ENCODE measurements at places on chromosomes 2 and 18.

- no peak for DNase-seq
- H3K4me3 ChIP-seq: 0 out of 2 replicates have a peak overlapping the region, but pooled peaks have one; percentile 8
- no peaks in the 10 kb centered on the region for H3K27me3 ChIP-seq
- peak overlapping the region; percentile 47 for H3K27ac ChIP-seq
- H3K36me3 ChIP-seq: peaks cover 3% of the 10 kb centered on the region
These were observed 2.8 kb downstream of the INPP5D start for GRCh38 chr2:233062946-233063268.

- no peak overlapping the region for H3K27ac ChIP-seq
- no peaks in the 10 kb centered on the region for H3K36me3 ChIP-seq
- no peaks in the 10 kb centered on the region for H3K4me1 ChIP-seq
- DNase-seq: no peak
- H3K4me3 ChIP-seq: no peak overlapping the region
These were observed 44.1 kb upstream of the TTC39C start for GRCh38 chr18:23970161-23971096.

DNA sequence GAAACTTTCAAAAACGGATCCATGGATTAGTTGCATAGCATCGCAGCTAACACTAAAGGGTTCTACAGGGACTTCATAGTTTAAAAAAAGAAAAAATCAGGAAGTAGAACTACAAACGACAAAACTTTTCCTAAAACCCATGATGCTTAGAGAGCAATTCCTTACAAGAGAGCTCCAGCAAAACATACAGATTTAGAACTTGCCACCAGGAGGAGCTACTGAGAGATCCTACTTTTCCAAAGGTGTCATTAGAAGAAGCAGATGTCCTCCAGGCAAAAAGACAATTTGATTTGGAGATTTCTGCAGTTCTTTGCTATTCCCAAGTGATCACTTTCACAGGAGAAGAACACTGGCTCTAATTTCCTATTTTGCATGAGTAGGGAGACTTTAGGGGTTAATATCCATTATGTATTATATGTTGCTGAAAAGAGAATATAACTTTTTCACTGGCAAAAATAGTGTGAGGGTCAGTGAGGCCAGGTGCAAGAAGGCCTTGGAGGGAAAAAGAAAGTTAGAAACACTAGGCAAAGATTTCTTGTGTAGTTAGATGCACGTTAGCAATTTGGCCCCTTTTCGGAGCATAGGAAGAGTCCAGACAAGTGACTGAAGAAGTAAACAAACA is 436.2 kb downstream of the SUCLG1 start:
- no peak overlapping the region for H3K4me3 ChIP-seq
- no peaks in the 10 kb centered on the region for H3K27me3 ChIP-seq
- no peaks in the 10 kb centered on the region for H3K36me3 ChIP-seq
- H3K27ac ChIP-seq: no peak overlapping the region

DNA sequence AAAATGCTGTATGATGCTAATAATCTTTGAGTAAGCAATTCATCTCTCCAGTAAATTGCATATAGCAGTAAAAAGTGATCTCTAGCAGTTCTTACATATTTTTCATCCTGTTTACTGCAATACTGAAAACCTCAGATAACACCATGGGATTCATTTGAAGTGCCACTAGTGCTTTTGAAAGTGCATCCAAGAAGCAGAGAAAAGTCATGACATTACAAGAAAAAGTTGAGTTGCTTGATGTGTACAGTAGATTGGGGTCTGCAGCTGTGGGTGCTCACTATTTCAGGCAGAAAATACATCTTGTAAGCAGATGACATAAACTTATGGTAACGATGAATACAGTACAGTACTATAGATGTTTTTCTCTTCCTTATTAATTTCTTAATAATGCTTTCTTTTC is 1984.9 kb upstream of the LRRTM1 start:
- H3K27ac ChIP-seq: no peak overlapping the region
- H3K4me3 ChIP-seq: no peak overlapping the region
- no peaks in the 10 kb centered on the region for H3K36me3 ChIP-seq
- H3K27me3 ChIP-seq: no peaks in the 10 kb centered on the region
- DNase-seq: no peak

DNA sequence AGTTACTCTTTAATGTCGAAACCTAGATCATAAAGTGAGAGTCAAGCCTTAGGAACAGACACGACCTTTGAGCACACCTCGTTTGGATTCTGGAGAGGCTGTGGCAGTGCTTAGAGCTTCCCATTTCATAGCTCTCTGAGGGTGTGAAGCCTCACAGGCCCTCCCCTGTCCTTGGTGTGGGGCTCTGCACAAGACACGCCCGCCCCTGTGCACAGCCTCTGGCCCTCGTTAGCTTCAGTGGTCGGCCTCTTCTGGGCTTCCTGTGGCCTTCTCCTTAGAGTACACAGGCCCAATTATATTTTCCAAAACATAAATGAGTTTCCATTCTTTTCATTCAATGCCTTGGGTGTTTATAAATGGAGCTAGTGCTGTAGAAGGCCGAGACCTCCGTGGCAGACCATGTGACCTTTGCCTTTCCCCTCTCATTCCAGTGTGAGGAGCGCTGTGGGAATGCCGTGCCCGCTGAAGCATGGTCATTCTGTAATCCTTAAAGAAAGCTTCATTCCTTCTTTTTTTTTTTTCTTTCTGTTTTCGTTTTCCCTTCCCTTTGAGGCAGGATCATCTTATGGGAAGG is 208.6 kb downstream of the DCDC2C start:
- no peaks in the 10 kb centered on the region for H3K27me3 ChIP-seq
- no peak overlapping the region for H3K4me3 ChIP-seq
- H3K36me3 ChIP-seq: no peaks in the 10 kb centered on the region
- no peak overlapping the region for H3K27ac ChIP-seq

DNA sequence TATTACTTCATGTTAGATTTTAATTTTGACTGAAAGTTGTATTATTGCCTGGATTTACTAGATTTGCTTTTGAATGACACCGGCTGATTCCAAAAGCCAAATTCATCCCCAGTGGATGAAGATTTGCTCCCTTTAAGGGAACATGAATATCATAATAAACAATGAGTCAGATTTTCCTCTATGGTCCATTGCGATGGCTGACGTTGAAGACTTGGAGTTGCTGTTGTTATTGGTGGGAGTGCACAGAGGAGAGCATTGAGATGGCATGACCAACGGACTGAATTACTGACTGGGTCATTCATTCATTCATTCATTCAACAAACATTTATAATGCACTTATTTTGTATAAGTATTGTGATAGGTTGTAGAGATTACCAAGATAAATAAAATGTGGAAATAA is 33.4 kb upstream of the LYPD1 start:
- DNase-seq: no peak
- no peak overlapping the region for H3K27ac ChIP-seq
- H3K4me3 ChIP-seq: no peak overlapping the region

DNA sequence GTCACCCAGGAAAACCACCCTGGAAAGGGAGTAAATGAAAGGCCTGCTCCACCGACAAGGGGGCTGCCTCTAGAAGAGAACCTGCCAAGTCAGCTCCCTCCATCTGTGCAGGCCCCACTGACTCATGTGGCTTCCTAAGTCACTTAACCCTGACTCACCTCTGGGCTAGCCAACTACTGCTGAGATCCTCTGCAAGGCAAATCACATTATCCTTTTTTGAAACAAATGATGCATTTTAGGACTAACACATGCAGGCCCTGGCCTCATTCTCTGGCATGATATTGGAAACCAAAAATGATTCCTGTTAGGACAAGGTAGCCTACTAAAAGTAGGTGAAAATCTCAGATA is 474.6 kb downstream of the EPHA4 start:
- no peak for DNase-seq
- no peak overlapping the region for H3K27ac ChIP-seq
- no peaks in the 10 kb centered on the region for H3K27me3 ChIP-seq
- no peak overlapping the region for H3K4me3 ChIP-seq
- no peaks in the 10 kb centered on the region for H3K36me3 ChIP-seq

DNA sequence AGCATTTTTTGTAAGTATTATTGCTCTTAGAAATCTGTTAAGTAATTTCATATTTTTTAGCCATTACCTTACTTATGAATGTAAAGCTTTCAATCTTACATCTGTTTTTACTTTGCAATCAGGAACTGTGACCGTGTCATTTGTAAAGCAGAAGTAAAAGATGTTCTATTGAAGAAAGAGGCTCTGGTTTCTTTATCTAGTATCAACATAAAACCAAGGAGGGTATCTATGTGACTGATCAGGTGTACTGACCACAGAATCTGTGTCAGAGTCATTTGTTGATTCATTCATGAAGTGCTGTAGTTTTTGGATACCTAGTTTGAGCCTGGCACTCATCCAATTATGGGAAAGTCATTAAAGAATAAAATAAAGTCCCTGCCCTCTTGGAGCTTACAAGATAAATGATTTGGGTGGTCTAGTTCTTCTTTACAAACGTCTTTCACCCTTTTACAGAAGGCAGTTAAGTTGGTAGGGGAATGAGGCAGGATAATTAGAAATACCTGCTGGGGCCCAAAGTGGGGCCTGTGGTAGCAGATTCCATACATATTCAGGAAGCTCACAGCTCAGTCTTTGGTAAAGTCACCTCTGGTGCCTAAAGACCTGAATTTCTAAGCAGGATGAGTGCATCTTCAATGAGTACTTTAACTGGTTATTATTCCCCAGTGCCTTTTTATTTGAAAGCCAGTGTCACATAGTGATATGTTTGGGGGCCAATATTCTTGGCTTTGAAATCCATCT is 260.6 kb upstream of the NT5C1B start:
- H3K27ac ChIP-seq: no peak overlapping the region
- H3K27me3 ChIP-seq: no peaks in the 10 kb centered on the region
- DNase-seq: no peak

DNA sequence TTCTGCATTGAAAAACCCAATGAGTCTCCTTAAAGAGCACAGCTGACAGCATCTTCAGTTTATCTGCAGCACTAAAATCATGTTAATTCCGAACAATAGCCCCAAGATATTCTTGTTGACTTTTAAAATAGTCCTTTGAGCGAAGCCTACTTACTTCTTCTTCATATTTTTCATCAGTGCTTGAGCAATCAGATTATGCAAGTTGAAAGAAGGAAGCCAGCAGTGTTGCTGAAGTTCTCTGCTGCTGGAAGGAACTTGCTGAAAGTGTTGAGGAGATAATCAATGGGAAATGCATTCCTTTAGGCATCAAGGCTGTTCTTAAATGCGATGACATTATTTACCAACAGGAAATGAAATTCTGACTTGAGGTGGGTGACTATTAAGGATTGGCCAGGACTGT is 105.9 kb upstream of the SNTG2 start:
- H3K27me3 ChIP-seq: no peaks in the 10 kb centered on the region
- no peaks in the 10 kb centered on the region for H3K4me1 ChIP-seq
- DNase-seq: no peak
- H3K36me3 ChIP-seq: no peaks in the 10 kb centered on the region

DNA sequence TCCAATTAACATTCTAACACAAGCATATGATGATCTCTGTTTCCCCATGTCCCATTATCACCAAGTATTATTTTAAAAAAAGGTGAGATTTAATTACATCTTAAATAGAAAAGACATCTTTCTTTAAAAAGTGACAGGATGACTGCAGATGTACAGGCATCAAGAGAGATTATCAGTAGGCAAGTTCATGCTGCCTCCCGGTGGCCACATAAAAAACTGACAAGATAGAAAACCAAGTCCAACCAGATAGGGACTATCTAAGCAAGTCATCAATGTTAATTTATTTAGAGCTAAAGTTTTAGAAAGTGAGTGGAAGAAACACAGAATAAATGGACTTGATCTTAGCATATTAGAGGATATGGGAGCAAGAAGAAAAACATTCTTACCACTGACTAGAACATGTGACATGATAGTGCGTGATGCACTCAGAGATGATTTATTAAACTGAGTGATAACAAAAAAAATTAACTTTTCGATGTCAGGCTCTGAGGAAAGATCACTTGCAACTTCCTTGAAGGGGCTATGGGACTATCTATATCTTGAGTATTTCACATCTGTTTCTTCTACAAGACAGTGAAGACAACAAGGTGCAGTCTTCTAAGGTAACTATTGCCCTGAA is 5.4 kb upstream of the TDRD15 start:
- no peaks in the 10 kb centered on the region for H3K27me3 ChIP-seq
- DNase-seq: peak; percentile 59
- H3K4me3 ChIP-seq: no peak overlapping the region
- no peaks in the 10 kb centered on the region for H3K4me1 ChIP-seq

- H3K27ac ChIP-seq: no peak overlapping the region
- H3K4me3 ChIP-seq: no peak overlapping the region
- no peaks in the 10 kb centered on the region for H3K36me3 ChIP-seq
- peaks cover 20% of the 10 kb centered on the region for H3K4me1 ChIP-seq
- no peaks in the 10 kb centered on the region for H3K27me3 ChIP-seq
These were observed 487.4 kb upstream of the ZEB2 start for GRCh38 chr2:145007093-145007959.

- no peak overlapping the region for H3K27ac ChIP-seq
- no peaks in the 10 kb centered on the region for H3K36me3 ChIP-seq
- no peak overlapping the region for H3K4me3 ChIP-seq
- DNase-seq: no peak
- H3K4me1 ChIP-seq: no peaks in the 10 kb centered on the region
These were observed 152.5 kb upstream of the APCDD1 start for GRCh38 chr18:10301831-10302483.

DNA sequence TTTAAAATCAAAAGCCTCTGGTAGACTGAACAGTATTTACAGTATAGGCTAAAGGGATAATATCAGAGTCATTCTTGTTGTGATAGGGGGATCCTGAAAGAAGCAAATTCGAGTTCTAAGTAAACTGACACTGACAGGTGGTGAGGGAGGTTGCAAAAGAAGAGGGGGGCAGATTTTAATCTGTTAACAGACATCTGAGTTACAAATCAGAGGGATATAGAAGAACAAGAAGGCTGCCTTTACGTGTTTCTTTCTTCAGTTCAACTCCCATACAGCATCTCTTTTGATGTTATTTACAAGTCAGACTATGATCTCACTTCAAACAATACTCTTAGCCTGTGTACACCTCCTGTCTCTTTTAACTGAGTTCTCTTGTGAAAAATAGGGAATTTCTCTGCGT is 16.3 kb upstream of the ITGA4 start:
- no peaks in the 10 kb centered on the region for H3K27me3 ChIP-seq
- DNase-seq: no peak
- peaks cover 12% of the 10 kb centered on the region for H3K4me1 ChIP-seq

DNA sequence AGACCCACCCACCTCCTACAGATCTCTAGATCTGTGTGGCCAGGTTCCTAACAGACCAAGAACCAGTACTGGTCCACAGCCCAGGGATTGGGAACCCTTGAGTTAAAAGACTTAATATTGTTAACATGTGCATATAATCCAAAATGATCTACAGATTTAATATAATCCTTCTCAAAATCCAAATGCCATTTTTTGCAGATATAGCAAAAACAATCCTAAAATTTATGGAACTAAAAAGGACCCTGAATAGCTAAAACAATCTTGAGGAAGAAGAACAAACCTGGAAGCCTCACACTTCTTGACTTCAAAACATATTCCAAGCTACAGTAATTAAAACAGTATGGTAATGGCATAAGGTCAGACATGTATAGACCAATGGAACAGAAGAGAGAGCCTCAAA is 206.9 kb upstream of the SIX2 start:
- no peaks in the 10 kb centered on the region for H3K27me3 ChIP-seq
- no peak overlapping the region for H3K27ac ChIP-seq
- H3K36me3 ChIP-seq: no peaks in the 10 kb centered on the region
- no peak for DNase-seq
- no peak overlapping the region for H3K4me3 ChIP-seq

GRCh38 chr2:177396703-177397460 is 4.3 kb downstream of the AGPS start:
- H3K4me1 ChIP-seq: peaks cover 10% of the 10 kb centered on the region
- no peaks in the 10 kb centered on the region for H3K36me3 ChIP-seq
- no peak for DNase-seq
- no peak overlapping the region for H3K4me3 ChIP-seq

GRCh38 chr2:1418566-1418965 is 5.3 kb downstream of the TPO start:
- no peaks in the 10 kb centered on the region for H3K4me1 ChIP-seq
- no peak overlapping the region for H3K27ac ChIP-seq
- DNase-seq: no peak
- no peak overlapping the region for H3K4me3 ChIP-seq

Data from MM.1S (cell line).